ENCODE measurements at places on chromosomes 1 and 21.

DNA sequence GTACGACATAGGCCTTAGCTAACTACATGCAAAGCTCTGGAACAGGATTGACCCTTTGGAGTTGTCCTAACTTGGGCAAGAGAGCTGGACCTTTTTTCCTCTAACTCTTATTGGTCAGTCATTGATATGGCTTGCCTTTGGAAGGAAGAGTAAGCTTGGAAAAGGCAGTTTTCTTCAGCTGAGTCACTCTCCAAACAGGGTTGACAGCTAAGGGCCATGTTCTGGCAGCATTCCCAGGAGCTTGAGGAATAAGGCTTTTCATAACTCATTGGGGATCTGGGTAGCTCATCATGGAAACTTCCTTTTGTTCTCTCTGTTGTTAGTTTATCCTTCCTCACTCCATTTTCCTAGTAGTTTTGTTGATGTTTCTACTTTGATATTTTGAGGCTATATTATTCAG lies 14.5 kb upstream of the ERRFI1 start:
- no peak for DNase-seq

GRCh38 chr1:224801844-224802490 lies 127.5 kb upstream of the DNAH14 start:
- no peak for DNase-seq

GRCh38 chr1:194225821-194226220 lies 1039.4 kb upstream of the B3GALT2 start:
- DNase-seq: no peak

DNA sequence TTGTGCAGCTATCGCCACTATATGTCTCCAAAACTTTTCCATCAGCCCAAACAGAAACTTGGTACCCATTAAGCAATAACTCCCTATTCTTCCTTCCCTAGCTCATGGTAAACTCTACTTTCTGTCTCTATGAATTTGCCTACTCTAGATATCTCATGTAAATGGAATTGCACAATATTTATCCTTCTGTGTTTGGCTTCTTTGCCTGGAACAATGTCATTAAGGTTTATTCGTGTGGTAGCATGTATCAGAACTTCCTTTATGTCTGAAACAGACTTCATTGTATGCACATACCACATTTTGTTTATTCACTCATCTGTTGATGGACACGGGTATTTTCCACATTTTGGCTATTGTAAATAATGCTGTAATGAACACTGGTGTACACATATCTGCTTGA lies 40.7 kb upstream of the CD34 start:
- no peak for DNase-seq

DNA sequence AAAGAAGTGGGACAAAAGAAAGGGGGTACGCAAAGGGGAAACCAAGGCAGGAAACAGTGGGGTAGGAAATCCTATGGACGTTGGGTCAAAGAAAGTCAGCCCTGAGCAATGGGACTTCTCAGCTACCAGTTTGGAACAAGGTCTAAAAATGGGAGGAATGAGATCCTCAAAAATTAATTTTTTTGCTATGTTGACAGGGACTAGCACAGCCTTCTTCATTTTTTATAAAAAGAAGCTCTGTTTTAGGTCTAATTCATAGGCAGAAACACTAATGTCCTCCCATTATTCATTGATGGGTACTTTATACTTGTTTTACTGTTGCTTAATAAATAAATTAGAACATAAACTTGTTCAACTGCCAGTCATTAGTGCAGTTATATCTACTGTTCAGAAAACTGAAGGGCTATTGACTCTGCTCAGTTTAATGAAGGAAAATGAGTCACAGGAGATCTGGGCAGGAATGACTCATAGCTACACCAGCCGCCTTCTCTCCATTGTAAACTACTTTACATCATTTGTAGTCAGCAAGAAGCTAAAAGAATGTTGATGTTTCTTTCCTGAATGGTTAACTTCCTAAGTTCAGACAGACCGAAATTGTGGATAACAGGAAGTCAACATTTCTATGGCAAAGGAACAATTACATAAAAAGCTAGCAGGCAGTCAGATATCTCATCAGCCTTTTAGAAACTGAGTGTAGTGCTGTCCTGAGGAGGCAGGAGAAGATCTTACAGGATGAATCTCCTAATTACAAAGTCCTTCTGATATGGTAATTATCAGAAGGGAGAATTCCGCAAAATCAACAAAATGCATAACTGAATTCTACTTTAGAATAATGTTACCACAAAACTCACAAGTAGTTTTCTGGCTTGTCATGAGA lies 356.4 kb upstream of the PKN2 start:
- no peak for DNase-seq

All from NCI-H1417 treated with DMSO at 0.1 percent for 48 hours (cell line).